CD4-positive, alpha-beta T cell treated with Interleukin-12 subunit alpha and Interleukin-12 subunit beta, for 1 hour (primary cell): ENCODE measurements at places on chromosomes 13 and 19.

DNA sequence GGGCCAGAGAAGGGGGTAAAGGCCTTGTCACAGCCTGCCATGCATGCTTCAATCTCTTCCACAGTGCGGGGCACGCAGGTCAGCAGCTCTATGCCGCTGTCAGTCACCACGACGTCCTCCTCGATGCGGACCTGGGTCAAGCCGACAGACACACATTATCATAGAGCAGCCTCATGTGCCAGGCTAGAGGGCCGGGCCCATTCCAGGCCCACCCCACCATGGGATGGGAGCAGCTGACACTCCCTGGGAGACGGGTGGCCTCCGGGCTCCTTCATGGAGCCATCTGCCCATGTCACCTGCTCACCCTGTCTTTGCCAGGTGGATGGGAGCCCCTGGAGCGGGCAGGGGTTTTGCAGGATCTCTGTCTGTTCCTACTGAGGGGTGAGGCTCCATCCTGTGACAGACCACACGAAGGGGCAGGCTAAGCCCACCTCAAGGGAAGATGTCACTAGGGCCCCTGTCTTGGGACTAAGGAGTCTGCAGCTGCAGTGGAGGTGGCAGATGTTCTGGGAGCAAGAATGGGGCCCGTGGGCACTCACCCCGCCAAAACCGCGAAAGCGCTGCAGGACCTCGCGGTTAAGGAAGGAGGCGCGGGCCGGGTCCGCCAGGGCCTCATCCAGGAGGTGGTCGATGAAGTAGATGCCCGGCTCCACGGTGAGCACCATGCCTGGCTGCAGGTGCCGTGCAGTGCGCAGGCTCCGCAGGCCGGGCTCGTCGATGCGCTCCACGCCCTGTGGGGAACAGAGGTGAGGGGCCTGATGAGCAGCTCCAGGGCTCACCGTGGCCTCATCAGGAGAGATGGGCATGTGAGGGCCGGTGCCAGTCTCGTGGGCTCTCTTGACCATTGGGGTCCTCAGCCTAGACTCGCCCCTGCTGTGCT is 14.1 kb downstream of the CEBPG start:
- DNase-seq = no peak

- DNase-seq = no peak
Observed at GRCh38 chr19:57362419-57362818, 932 bp upstream of the TRAPPC2B start.

GRCh38 chr13:92187378-92187989 is 789.1 kb downstream of the GPC5 start:
- DNase-seq = peak; percentile 24

GRCh38 chr19:21454901-21455300 is 50.5 kb upstream of the ZNF429 start:
- DNase-seq = no peak

- DNase-seq = peak; percentile 36
Observed at GRCh38 chr19:42606660-42607351, 12.1 kb upstream of the CEACAM8 start.

DNA sequence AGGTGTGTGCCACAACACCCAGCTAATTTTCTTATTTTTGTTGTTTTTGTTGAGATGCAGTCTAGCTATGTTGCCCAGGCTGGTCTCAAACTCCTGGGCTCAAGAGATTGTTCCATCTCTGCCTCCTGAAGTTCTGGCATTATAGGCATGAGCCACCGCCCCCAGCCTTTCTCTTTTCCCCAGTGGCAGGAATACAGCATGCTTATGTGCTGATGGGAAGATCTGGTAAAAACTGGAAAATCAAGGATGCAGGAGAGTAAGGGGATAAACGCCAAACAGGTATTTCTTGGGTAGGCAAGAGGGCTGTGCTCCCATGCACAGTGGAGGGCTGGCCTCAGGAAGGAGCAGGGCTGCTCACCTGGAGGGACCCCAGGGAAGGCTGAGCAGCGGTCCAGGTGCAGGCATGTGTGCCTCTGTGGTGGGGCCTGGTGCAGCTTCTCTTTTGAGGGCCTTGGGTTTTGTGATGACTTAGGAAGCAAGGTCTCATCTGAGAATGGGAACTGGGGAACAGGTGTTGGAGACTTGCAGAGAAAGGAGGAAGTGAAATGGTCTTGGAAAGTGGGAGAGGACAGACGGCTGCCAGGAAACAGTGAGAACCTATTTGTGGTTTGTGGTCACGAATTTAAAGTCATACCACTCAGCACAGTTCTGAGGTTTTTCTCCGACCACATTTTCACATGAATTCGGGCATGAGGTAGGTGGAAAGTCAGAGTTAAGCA is 106.5 kb downstream of the TEX26 start:
- peak; percentile 32 for DNase-seq

- no peak for DNase-seq
Observed at GRCh38 chr13:52845766-52846566, 2.5 kb downstream of the PCDH8 start.

DNA sequence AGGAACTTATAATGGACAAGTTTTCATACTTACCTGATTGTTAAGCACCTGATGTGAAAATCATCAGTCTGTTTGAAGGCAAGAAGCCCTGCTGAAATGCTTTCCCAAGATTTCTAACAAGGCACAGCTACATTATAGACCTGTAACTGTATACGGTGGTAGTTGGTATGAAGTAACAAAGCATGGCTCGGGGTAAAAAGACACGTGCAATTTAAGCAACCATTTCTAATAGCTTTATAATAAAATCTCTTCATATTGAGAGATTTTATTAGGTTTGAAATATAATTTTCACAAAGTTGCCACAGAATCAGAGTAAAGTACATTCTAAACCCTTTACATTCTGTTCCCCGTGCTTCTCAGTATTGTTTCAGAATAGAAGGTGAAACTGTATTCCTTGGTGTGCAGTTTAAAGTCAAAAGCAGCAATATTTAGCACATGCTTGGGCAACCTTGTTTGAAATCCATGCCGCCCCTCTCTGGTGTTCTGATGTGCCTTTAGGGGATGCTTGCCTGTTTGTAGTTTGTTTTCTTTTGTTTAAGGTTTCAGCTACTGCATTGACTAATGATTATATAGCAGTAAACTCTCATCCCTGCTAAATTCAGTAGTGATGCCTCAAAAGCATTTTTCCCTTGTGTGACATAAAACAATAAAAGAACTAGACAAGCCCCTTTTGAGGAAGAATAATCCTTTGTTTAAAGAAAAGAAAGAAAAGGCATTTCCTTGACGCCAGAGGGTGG is 125.2 kb upstream of the OBI1 start:
- DNase-seq = no peak

DNA sequence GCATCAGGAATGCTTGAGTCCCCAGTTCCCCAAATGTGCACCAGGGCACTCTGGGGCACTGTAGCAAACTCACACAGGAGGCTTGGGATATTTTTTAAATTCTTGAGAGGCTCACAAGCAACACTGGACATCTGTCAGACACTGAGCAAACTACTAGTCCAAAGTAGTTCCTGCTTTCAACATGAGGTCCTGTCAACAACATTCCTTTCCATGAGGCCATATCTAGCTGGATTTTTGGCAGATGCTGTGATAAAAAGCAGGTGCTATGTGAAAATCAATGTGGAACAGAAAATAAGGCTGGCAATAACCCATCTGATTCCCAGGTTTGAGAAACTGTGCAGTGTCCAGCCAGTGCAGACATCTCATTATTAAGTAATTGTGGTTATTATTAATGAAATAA is 50.5 kb downstream of the STARD13 start:
- DNase-seq = no peak

- DNase-seq = no peak
Observed at GRCh38 chr19:39500543-39500942, 1.8 kb downstream of the DLL3 start.

DNA sequence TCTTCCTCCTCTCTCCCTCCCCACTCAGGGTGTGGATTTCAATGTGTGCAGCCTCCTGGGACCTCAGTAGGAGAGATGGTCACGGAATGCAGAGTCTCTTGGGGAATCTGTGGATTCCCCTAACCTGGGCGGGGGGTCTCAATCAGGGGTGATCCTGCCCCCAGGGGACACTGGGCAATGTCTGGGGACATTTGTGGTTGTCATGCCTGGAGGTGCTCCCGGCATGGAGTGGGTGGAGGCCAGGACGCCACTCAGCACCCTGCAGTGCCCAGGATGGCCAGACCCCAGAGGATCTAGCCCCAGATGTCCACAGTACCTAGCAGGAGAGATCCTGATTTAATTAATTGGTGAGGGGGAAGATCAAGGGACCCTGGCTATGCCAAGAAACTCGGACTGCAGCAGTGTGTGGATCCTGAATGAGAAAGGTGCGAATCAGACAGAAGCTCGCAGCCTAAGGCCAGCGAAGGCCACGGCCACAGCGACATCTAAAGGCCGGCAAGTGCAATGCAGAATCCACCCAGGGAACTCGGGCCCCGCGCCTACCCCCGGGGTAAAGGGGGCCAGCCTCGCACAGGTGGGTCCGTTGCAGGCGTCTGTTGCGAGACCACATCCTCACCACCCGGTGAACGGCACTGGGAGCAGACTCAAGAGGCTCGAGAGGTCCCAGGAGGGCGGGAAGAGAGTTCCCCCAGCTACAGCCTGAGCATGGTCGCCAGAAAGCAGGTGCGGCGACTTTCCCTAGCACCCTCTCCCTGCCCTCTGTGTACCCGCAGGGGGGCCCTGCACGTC is 88.8 kb downstream of the GNG7 start:
- DNase-seq = peak; percentile 71

GRCh38 chr13:32581177-32581786 is 5.0 kb upstream of the PDS5B start:
- DNase-seq = peak; percentile 35

GRCh38 chr13:44489751-44490150 is 86.4 kb downstream of the TSC22D1 start:
- DNase-seq = no peak

DNA sequence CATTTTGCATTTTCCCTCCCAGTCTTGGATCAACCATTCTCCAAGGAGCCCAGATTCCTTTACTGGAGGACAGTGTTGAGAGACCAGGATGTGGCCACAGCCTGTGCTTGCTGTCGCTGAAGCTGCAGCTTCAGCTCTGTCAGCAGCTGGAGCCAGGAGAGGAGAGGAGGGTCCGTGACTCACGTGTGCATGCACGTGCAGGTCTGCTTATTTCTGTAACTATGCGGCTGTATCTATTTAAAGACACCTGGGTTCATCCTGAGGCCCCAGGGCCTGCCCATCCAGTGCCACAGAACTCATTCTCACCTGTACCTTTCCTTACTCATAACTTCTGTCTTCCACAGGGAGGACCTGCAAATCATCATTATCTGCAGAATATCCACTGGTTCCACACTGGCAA is 8.2 kb upstream of the LAMP1 start:
- no peak for DNase-seq

DNA sequence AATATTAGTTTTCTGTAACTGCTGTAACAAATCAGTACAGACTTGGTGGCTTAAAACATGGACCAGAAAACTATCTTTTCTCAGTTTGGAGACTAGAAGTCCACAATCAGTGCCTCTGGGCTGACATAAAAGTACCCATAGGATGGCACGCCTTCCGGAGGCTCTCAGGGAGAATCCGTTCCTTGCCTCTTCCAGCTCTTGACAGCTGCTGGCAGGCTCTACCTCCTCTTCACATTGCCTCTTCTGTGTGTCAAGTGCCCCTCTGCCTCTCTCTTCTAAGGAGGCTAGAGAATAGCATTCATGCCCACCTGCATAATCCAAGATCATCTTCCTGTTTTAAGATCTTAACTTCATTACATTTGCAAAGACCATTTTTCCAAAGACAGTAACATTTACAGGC is 1194.2 kb downstream of the EFNB2 start:
- no peak for DNase-seq

DNA sequence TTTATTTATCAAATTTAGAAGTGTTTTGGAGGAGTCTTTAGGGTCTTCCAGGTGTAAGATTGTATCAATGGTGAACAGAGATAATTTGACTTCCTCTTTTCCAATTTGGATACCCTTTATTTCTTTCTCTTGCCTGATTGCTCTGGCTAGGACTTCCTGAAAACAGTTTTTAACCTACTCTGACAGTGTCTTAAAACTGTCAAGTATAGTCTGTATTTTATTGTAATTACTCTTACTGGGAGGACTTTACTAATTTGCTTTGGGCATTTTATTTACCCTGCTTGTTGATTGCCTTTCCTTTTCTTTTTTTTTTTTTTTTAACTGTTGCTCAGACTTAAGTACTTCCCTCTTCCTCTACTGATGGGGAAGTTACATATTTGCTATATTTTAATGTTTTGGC is 81.3 kb downstream of the URI1 start:
- no peak for DNase-seq

DNA sequence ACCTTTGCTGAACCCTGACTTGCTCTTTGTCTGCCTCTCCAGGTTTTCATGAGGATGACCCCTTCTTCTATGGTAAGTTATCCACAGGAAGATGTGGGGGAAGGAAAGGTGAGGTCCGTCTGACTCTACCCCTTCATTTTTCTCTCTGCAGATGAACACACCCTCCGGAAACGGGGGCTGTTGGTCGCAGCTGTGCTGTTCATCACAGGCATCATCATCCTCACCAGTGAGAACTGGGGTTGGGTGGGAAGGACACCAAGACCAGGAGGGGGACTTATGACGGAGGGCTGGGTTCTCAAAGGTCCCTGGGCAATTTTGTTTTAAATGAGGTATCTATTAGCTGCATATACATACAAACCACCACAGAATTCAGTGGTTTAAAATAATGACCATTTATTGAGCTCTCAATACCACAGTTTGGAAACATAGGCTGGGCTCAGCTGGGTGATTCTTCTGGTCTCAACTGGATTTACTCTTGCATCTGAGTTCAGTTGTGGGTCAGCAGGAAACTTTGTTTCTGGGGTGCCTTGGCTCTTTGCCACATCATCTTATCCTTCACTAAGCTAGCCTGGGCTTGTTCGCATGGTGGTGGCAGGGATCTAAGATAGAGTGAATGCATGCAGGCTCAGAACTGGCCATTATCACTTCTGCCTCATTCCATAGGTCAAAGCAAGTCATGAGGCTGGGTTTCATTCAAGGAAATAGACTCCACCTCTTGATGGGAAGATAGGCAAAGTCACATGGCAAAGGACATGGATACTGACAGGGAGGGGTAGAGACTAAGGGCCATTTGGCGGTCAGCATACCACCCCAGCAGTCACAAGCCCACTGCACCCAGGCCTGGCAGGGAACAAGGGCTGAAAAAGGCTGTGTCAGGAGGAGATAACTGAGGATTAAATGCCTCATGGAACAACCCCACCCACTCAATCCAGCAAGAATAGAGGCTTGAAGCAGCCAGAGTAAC is 11.8 kb downstream of the FXYD5 start:
- no peak for DNase-seq

DNA sequence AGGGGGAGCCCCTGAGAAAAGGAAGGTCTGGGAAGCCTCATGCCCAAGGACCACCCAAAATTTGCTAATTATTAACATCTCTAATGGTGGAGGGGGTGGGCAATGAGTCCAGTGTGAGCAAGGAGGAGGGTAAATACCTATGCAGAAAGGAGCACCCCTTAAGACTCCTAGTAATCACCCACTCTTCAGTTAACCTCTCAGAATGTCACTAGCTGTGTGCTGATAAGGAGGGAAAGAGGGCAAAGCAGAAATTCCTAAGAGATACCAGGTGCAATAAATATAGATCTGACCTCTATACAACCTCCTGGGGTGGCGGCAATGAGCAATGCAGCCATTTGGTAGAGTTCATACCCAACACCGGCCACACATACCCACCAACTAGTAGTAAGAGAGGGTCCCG is 12.7 kb upstream of the DPY19L3 start:
- no peak for DNase-seq

GRCh38 chr19:9956956-9957355 is 20.6 kb upstream of the OLFM2 start:
- DNase-seq = no peak

GRCh38 chr19:53864308-53864836 is 3.3 kb upstream of the MYADM start:
- DNase-seq = no peak

GRCh38 chr13:24649688-24650043 is 30.5 kb upstream of the ATP12A start:
- DNase-seq = no peak

GRCh38 chr13:81138353-81138980 is 797.5 kb upstream of the SPRY2 start:
- DNase-seq = no peak
